ENCODE measurements at places on chromosomes 2 and 18.

DNA sequence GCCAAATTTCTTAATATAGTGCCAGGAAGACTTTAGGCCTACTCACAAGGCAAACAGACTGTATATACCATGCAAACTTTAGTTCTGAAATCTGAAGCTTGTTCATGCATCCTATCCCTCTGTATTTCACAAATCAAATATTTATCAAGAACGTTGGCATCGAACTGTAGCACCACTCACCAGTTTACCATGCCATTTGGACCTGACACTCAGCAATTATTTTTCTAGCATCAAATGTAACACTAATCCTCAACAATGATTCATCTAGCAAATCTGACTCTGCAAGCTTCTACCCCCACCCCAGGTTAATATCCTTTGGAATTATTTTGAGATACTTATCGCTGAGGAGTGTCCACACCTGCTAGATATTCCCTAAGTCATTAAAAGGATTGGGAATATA, 1506.6 kb downstream of the LRP1B start:
- DNase-seq = no peak

GRCh38 chr2:11910971-11911370, 164.5 kb downstream of the LPIN1 start:
- no peak for DNase-seq

DNA sequence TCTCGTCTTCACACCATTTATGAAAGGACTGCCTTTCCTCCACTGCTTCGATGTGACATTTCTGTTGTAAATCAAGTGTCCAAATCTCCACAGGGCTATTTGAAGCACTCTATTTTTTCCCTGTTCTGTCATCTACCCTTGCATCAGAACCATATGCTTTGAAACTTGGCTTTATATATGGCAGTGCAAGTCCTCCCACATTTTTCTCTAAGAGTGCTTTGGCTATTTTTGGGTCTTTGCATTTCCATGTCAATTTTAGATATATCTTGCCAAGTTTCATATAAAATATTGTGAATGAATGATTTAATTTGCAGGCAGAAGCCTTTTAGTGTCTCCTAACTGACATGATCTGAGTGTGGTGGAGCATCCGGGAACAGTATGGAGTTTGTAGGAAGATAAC, 37.8 kb upstream of the CBLN2 start:
- DNase-seq = no peak

DNA sequence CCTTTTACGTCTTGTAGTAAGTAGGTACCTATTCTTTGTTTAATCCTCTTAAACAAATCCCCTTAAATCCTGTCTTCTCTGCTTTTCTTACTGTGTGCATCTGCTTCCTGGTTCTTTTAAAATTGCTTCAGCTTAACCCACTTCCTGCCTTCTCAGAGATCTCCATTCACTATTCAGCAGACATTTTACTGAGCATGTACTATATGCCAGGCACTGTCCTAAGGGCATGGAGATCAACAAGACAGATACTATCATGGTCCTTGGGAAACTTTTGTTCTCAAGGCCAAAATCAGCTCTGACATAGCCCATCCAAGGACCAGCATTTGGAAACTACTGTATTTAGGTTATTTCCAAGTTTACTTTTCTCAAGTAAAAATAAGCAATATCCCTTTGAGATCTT, 227.5 kb downstream of the TPGS2 start:
- no peak for DNase-seq

- peak; percentile 12 for DNase-seq
These were observed 30.0 kb downstream of the MEMO1 start for GRCh38 chr2:31980674-31981356.
